Thyroid gland (tissue), 4 donors: ENCODE measurements at places on chromosomes 12 and 14.

- DNase-seq: no peak
Measured at GRCh38 chr12:11877102-11877826, 193.5 kb upstream of the BCL2L14 start.

DNA sequence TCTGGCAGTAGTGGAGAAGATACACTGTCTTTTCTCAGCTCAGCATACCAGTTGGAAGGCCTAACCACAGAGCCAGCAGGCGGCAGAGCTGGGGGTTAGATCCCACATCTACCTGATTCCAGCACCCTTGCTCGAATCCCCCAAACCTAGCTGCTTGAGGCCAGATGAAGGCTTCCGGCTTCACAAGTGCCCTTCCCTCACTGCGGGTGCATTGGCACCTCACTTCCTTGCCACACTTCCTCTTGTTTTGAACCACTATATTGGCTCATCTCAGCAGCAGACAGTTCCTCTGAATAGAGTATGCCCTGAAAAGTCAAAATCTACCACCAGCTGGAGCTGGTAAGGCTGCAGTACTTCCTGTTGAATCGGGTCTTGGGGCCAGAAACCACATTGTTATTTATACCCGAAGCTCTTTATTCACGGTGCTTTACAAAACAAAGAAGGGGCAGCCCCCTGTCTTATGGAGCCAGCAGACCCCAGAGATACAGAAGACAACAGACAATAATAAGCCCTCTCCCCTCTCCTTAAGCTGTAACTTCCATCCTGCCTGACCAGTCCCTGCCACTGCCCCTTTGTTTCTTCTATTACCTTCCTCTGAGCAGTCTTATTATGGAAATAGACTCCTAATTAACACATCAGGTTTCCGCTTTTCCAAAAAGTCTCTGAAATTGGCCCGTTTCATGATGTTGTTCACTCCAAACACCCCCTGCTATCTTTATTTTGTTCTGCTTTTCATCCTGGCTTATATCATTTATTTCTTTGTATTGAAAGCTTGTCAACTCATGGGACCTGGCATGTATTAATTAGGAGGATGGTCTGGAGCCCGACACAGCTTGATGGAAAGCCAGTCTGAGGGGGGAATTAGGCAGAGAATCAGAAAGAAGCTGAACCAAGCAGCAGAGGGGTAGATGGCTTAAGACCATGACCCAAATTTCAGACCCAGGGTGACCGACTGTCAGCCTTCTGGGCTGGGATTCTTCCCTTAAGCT is 233.5 kb downstream of the EFCAB11 start:
- DNase-seq: peak; percentile 6

- peak; percentile 47 for DNase-seq
Measured at GRCh38 chr12:16003460-16003859, 92.3 kb downstream of the DERA start.

DNA sequence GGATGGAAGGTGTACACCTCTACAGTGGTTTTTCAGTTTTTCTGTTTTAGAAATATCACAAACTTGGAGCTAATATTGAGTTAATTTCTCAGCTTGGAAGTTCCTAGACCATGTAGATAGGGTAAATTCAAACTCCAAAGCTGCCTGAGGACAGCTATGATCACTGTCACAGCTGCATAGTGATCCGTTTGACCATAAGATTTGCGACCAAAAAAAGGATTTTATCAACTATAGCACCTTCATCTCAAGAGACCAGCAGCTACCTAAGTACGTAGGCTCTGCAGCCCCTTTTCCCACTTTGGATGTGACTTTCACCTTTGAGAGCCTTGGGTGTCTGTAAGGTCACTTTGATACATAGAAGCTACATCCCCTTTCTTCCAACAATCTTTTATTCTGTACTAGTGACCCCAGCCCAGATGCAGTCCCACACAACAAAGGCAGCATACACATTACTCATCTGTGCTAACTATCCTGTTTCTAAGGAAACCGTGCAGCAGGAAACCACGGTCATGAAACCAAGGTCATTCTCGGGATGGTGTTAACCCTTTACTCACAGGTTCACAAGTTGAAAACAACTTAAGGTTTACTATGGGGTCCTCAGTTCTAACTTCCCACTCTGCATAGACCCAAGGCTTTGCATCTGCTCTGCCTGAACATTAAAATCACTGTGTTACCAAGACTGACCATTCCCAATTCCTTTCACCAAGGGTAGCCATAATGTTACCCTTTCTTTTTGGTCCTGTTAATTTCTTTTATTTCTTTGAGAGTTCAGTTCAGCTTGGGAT is 75.4 kb downstream of the IFT81 start:
- no peak for DNase-seq

DNA sequence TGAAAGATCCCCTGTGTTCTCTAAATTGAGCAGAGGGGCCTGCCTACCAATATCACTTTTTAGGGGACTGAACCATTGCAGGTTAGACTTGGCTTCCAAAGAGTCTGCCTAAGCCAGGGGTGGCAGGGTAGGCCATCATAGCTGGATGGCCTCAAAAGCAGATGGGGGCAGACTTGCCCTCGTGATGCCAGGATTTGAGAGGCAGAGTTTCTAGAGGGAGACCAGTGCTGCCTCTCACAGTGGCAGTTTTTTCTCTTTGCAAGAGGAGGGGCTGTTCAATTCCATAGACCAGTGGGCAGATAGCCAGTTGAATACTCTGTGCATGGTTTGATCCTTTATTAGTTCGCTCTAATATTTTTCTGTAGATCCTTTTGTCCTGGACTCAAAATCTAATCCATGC is 23.8 kb upstream of the SMCO2 start:
- DNase-seq: no peak

DNA sequence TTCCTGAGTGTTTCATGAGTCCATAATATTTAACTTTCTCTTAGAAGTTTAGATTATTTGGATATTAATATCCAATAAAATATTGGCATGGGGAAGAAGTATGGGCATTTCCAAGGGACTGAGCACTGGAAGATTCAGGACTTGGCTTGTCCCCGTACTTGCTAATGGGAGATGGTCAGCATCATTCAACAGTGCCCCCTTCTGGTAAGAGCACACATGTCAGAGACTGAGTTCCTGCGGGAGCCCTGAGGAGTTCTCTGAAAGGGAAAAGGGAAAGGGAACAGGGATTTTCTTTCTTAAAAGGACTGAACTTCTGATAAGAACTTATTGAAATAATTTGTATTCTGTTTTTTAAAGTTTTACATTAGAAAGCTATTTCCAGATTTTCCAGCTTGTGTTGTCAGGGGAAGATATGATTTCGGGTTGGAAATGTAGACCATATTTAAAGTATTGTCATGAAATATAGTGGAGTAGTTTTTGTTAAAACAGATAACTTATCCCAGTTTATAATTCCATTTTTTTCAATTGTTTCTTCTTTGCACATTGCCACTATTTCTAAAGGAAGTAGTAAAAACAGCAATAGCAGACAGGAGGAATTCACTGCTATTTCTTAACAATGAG is 59.8 kb upstream of the C12orf71 start:
- peak; percentile 49 for DNase-seq

DNA sequence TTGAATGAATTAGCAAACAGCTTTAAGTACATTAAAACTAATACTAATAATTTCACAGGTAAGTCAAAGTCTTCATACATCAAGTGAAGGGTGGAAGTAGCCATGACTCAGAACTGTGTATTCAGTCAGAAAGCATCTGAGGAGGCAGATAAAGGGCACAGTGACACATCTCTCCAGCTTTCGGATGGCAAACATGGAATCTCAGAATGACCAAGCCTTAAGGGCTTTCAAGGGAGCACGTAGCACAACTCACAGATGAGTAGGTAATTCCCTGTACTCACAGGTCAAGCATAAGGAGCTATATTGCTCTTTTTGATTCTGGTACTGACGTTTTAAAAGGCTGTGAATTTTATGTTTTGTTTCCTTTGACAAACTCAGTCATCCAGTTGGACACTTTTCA is 56.0 kb downstream of the MDGA2 start:
- no peak for DNase-seq

GRCh38 chr14:60732840-60733483 is 1.6 kb upstream of the MNAT1 start:
- DNase-seq: no peak

DNA sequence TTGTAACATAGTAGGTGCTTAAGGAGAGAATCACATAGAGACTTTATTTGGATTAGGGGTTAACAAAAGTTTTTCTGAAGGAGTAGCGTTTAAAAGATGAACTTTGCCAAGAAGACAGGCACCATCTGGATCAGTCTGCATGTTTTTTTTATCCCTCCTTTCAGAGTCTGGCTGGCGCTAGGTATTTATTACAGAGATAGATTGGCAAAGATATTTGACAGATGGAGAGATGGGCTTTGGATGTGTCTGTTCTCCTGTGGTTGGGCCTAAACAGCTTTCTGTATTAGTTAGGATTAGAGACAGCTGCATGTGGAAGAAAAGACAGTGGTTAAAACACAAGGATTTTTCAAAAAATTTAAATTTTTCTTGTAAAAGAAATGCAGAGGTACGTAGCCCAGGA is 133.9 kb downstream of the C12orf75 start:
- no peak for DNase-seq

GRCh38 chr12:56628671-56629458 is 1.3 kb downstream of the BAZ2A start:
- peak; percentile 66 for DNase-seq

DNA sequence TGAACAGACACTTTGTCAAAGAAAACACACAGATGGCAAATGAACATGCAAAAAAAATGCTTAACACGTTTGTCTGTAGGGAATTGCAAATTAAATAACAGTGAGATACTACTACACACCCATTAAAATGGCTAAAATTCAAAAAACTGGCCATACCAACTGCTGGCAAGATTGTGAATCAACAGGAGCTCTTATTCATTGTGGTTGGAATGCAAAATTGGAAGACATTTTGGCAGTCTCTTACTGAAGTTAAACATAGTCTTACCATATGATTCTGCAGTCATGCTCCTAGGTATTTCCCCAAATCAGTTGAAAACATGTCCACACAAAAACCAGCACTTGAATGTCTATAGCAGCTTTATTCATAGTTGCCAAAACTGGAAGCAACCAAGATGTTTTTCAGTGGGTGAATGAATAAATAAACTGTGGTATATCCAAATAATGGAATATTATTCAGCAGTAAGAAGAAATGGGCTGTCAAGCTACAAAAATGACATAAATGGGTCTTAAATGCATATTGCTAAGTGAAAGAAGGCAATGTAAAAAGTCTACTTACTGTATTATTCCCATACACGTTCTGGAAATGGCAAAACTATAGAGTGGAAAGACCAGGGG is 91.4 kb downstream of the PLEKHA5 start:
- no peak for DNase-seq

DNA sequence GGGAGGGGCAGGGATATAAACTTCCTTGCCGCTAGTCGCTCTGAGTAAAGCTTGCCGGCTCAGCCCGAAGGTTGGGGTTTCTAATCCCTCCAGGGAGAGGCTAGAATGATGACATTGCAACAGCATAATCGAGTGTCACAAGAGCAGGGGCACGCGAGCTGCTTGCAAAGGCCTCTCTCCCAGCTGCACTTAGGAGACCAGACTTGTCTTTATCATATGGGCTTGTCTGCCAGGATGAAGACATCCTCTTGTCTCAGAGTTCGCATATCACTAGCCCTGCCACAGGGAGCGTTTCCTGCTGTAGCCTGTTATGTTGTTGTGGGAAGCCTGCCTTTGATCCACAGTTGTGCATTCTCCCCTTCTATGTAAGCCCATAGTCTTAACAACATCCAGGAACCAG is 180.0 kb downstream of the ESR2 start:
- DNase-seq: no peak

DNA sequence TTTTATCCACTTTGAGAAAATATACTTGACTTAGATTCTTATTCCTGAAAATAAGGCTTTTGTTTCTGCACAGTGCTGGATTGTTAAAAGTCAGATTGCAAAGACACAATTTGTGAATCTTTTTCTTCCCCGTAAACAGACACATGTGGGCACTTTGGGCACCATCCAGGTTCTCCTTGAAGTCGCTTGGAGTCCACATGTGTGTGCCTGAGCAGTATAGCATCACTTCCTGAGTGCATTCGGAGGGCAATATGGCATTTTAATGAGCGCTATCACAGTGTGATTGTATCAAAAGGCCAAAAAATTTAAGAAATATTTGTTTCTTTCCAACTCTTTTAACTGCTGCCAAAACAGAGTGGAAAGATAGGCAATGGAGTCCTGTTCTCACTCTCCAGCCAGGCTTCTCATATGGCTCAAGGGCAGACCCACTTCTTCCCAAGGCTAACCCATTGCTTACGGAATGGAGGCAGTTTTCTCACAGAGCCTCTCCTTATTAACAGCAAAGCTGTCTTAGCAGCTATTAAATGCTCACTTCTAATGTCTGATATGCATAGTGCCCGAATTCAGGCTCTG is 397.1 kb downstream of the EGLN3 start:
- DNase-seq: no peak

DNA sequence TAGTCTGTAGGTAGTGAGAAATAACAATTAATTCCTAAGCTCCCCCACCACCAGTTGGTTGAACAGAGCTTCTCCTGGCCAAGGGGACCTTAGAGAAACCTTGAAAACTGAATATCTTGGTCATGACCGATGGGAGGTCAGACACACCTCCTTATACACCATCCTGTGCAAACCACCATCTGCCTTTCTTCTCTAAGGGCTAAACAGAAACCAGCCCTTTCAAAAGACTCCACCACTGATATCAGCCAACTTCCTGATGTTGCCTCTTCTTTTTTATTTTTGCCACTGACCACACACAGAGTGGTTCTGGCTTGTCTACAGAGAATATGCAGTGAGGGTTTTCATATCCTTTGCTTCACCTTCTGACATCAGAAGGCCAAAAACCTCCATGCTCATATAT is 977.7 kb upstream of the SEL1L start:
- DNase-seq: no peak

DNA sequence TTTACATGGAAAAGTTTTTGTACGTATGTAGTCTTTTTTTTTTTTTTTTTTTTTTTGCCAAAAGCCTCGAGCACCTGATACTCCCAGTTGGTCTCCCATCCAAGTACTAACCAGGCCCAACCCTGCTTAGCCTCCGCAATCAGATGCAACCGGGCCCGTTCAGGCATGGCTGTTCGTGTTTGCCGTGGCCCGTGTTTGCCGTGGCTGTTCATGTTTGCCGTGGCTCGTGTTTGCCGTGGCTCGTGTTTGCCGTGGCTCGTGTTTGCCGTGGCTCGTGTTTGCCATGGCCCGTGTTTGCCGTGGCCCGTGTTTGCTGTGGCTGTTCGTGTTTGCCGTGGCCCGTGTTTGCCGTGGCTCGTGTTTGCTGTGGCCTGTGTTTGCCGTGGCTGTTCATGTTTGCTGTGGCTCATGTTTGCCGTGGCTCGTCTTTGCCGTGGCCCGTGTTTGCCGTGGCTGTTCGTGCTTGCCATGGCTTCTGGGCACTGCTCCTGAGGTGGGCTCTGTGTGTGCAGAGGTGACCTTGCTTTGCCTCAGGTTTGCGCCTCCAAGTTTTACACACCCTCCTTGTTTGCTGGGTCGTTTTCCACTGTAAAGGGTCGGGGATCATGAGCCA is 26.8 kb upstream of the MMP17 start:
- no peak for DNase-seq

GRCh38 chr12:89733579-89734201 is 25.1 kb upstream of the ATP2B1 start:
- no peak for DNase-seq

DNA sequence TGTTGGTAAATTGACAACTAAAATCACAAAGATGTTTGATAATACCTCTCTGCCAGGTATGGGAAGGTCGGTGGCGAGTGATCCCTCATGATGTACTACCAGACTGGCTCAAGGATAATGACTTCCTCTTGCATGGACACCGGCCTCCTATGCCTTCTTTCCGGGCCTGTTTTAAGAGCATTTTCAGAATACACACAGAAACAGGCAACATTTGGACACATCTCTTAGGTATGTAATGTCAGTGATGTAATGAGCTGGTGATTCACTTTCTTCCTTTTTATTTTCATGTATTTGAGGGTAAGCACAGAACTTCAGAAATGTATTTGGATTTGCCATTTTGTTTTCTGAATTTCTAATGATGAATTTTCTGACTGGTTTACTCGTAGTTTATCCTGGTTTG is 42.6 kb upstream of the LRTM2 start:
- no peak for DNase-seq
